Body of pancreas (tissue), 4 donors: ENCODE measurements at places on chromosomes 12 and 14. TPM values are rescaled to one million over a fixed set of nuclear protein-coding genes. Genes with fewer than 3 reads are reported as not detected.
A peak's percentile ranks its signal among the peaks of the same experiment; 100 is the strongest.

DNA sequence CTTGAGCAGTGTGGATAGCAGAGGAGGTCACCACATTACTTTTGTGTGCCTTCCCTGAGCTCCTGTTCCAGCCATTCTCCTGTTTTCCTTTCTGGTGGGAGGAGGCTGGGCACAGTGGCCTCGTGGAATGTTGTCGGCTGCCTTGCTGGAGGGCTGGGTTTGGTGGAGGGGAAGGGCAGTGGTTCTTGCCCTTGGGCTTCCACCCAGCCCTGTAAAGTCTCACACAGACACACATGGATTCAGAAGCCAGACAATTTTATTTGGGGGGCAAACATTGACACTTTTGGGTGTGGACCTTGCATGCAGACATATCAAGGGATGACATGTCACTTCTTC lies 866 bp downstream of the NPFF start:
- no peak for DNase-seq

DNA sequence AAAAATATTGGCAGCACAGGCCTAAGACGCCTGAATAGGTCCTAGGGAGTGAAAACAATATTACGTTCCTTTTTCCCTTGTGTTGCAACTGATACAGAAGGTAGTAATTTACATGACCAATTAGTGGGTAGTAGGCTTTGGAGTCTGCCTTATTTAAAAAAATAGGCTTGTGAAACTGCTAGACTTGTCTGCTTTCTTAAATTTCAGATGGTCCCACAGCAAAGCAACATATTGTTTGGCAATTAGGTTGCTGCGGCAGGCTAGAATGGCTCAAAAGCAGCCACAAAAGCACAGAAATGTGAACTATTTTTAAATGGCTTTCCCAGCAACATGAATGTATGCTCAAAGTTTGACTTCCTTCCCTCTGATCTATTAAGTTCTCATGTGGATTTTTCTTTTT lies 211.9 kb downstream of the TTC8 start:
- DNase-seq, result no peak

DNA sequence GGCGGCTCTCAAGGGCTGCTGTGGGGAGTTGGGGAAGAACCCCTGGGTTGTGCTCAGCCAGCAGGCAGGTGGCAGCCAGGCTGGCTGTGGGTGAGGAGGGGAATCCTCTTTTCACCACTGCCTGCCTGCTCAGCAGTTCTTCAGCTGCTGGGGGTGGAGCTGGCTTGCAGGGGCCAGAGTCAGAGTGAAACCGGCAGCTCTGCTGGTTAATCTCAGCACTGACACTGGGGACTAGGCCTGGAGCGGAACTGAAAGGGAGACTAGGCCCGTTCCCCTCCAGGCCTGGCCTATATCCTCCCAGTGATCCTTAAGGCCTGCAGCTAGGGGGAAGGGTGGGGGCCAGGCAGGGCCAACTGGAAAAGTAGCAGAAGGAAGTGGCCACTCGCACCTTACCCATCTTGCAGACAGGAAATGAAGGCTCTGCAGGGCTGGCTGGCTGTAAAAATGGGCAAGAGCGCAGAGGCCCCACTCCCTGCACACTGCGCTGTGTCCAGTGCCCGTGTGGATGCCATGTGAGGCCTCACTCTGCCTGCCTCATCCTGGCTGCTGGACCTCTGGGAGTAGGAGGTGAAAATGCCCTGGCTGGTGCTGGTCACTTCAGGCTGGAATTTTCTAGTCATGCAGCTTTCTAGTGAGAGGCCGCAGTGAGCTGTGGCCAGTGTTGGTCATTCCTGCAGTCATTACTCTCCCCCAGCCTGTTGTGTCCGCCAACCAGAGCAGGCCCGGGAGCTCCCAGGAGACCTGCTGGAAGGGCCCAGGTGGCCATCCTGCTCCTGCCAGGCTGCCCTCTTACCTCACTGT lies 39.4 kb downstream of the SH2B3 start:
- DNase-seq, result peak; percentile 80

DNA sequence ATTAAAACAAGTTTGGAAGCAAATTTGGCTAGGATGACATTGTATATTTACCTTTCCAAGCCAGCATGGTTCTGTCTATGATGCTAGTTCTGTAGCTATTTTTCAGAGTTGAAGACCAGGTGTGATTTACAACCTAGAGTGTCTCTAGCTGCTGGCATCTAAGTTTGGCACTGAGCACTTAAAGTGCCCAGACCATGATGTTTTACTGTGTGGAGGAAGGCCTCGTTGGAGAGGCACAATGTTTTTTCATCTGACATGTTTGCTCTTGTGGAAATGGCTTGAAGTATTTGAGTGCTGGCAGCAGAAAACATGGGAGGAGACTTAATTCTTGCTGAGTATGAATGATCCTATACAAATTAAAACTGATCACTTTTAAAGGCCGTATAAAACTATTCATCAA lies 13.0 kb upstream of the C12orf71 start:
- DNase-seq, result no peak

DNA sequence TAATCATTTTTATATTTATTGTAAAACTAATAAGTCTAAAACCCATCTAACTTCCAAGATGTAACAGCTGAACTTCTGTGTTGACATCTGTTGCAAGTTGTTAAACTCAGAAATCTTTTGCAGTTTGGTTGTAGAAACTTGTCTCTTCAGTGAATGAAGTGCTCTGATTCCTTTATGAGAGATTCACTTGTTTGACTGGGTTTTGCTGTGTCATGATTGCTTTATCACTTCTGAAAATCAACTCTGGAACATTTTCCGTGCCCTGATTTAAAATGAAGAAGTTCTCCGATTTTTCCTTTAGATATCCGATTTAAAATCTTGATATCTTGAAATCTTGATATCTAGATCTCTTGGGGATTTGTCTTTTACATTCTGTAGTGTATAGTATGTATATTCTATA lies 65.1 kb downstream of the DIP2B start:
- DNase-seq, result no peak

- DNase-seq, result no peak
Observed at GRCh38 chr14:75770635-75771034, 109.6 kb downstream of the TTLL5 start.

DNA sequence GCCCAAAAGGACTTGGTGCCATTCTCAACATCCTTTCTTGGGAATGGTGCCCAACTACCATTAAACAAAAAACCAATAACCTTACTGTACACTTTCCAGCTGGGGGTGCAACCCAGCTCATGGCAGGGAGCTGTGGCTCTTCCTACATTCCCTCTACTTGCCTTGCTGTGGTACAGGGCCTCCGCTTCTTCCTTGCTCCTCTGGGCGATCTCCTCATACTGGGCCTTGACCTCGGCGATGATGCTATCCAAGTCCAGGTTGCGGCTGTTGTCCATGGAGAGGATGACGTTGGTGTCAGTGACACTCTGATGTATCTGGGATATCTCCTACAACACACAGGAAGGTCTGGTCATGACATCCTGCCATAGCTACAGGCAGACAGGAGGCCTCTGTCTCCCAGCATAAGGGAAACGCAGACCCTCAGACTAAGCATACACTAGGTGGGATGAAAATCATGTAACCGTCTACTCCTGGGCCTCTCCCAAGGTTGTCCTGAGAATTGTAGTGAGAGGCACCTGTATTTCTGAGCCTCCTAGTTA lies 3.9 kb downstream of the KRT2 start:
- no peak for DNase-seq

DNA sequence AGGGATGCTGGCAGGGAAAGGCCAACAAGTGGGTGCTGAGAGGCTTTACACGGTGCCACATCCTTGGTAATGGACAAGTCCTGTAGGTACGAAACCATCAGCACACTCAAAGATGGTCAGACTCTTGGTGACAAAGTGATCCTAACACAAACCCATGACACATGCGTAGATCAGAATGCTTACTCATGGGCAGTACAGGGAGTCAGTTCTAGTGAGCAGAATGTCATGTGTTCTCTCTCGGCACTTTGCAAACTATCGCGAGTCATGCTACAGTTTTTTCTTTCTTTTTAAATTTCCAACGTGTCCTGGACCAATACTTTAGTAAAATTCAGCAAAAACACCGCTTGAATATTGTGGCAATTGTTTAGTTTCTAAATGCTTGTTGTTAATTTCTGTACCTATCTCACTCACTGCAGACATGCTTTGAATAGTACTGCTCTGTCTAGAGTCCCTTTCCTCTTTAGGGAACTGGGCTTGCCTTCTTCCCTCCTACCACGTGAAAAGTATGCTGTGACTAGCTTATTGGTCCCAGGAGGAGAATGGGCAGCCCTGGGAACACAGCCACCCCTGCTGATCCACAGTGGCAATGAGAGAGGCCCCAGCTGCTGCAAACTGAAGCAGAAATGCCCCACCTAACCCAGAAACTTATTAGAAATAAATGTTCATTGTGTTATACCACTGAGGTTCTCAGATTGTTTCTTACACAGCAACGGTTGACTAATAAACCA lies 62.4 kb downstream of the UBR7 start:
- no peak for DNase-seq

DNA sequence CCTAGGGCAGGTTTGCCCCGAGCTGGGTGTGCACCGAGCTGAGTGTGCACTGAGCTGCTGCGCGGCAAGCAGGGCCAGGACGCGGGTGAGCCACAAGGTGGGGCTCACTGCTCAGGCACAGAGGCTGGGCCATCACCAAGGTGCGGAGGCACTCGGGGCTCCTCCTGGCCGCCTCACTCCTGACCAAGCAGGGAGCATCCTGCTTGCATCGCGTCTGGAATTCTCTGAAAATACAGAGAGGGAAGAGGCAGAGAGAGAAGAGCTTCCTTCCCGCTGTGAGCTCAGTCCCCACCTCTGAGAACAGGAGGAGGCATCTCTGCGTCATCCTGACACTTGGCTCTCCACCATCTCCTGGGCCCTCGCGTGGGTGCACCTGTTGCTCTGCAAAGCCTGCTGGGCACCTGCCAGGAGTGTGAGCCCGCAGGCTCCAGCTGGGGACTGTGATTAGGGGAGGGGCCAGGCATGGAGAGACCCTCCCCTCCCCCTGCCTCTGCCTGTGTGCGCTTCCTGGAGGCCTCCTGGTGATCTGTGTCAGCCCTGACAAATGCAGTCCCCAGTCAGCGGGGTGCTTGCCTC lies 116.3 kb downstream of the GLT1D1 start:
- DNase-seq, result peak; percentile 52

Gene ACSM4
- total RNA-seq, result not detected

Gene HOXC6
- not detected for total RNA-seq

Gene STXBP6
- 20.1 TPM for total RNA-seq
